Activated naive CD4-positive, alpha-beta T cell treated with anti-CD3 and anti-CD28 coated beads for 36 hours (primary cell): ENCODE measurements at places on chromosomes 13 and 19.
A peak's percentile ranks its signal among the peaks of the same experiment; 100 is the strongest.

- DNase-seq, result no peak
Measured at GRCh38 chr19:50204811-50205675, 1.6 kb downstream of the MYH14 start.

- DNase-seq, result no peak
Measured at GRCh38 chr13:48833412-48833811, 142.3 kb upstream of the FNDC3A start.

- peak; percentile 70 for DNase-seq
Measured at GRCh38 chr19:41546386-41546789, 29.6 kb upstream of the CEACAM21 start.

DNA sequence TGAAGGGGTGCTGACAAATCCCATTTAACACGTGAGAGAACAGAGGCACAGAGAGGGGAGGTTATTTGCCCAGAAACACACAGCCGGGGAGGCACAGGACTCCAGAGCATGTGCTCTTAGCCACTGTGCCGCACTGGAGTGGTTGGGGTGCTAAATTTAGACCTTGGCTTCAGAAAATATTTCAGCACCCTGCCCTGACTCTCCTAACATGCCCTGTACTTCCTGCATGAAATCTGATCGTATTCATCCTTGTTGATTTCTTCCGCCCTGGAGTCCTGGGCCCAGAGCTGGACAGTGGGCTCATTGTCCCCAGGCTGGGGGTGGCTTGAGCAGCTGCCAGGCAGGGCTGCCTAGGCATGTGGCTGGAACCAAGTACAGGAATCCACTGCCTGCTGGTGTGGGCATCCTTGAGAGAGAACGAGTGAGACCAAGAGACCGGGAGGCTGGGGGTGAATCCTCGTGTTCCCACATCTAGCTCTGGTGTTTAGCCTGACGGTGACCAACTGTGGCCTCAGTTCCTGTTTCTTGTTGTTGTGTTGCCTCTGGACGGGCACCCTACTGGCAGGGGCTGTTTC lies 5.3 kb downstream of the SLC27A1 start:
- no peak for DNase-seq

DNA sequence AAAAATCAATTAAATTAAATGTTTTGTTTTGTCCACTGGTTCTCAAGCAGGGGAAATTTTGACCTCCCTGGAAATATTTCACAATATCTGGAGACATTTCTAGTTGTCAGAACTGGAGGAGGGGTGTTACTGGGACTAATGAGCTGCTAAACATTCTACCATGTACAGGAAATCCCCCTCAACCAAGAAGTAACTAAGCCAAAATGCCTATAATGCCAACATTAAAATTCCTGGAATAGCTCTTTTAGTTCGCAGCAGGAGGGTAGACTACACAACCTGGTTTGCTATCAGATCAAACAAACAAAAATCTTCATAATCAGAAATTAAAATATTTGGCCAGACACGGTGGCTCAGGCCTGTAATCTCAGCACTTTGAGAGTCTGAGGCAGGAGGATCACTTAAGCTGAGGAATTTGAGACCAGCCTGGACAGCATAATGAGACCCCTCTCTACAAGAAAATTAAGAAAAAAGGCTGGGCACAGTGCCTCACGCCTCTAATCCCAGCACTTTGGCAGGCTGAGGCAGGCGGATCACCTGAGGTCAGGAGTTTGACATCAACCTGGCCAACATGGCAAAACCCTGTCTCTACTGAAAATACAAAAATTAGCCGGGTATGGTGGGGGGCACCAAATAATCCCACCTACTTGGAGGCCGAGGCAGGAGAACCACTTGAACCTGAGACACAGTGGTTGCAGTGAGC lies 13.7 kb upstream of the SMARCA4 start:
- no peak for DNase-seq

DNA sequence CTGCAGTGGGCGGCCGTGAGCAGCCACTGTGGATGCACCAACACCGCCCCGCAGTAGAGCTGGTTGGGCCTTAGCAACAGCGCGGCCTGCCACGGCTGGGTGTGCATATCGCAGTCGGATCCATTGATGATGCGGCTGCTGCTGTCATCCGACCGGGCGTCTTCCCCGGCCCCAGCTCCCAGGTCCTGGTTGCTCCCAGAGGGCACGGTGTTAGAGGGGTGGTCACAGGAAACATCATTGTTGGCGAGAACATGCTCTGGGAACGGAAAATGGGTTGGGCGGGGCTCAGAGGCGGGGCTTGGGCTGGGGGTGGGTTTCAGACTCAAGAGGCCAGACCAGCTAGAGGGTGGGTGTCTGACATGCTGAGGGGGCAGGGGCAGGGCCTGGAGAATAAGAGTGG lies 3.0 kb downstream of the KLK5 start:
- DNase-seq, result no peak

DNA sequence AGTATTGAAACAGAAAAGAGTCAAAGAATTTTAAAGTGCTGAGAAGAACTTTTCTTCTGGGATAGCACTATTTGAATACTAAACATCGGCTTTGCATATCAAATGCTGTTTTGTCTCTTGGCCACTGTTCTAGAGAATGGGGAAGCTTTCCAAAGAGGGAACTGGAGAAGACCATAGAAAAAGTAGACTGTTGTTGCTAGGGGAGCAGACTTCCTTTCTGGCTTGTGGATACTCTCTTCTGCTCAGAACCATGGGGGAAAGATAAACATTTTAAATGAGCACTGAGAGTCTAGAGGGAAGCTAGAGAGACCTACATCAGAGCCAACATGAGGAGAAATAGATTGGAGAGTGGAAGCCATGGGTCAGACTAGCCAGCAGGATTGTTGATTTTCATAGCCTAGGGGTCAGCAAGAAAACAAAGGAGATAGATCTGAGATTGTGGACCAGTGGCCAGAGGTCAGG lies 315.7 kb downstream of the KCTD12 start:
- no peak for DNase-seq

GRCh38 chr19:39474139-39474620 lies 6.5 kb upstream of the TIMM50 start:
- DNase-seq, result peak; percentile 76

GRCh38 chr13:47454986-47455385 lies 546.1 kb downstream of the SUCLA2 start:
- no peak for DNase-seq

GRCh38 chr19:4580021-4580901 lies 20.8 kb upstream of the SEMA6B start:
- no peak for DNase-seq

DNA sequence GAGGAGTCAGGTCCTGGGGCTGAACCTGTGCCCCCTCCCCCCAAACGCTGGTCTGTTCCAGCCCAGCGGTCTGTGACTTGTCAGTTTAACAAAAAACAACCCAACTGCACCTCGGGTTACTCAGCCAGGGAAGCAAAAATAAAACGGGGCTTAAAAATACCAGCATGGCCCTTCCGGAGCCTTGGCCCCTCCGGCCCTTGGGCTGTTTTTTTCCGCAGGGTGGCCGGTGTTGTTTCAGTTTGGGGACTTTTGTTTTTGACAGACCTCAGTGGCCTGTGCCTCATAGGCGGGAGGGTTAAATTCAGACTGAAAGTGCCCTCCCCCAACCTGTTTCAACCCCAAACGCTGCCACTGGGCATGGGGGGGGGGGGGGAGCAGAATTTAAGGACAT lies 4.0 kb downstream of the TCF3 start:
- DNase-seq, result no peak

DNA sequence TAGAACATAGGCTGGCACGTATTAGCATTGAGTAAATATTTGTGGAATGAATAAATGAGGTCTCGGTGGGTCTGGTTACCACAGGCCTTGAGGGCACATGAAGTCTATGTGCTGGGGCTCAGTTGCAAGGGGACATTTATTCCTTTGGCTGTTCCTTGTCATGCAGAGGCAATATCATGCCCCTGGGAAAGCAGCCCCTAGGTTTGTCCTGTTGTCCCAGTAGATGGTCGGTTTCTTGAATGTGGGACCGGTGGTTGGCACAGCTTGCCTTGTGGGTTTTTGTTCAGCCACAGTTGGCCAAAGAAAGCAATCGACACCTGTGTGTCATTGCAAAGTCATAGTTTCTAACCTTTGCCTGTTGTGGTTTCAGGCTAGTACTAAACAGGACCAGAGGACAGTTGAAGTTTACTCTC lies 24.7 kb upstream of the GPR183 start:
- DNase-seq, result no peak

GRCh38 chr19:2138061-2138728 lies 13.2 kb downstream of the AP3D1 start:
- no peak for DNase-seq

GRCh38 chr13:98802559-98802958 lies 50.1 kb upstream of the SLC15A1 start:
- DNase-seq, result no peak
